Activated gamma-delta T cell treated with Interleukin-2 at 50 U/mL for 16 hours (primary cell): ENCODE measurements at places on chromosomes 2 and 18.

GRCh38 chr18:47253101-47253654, 1.7 kb upstream of the SKOR2 start:
- no peak for DNase-seq

DNA sequence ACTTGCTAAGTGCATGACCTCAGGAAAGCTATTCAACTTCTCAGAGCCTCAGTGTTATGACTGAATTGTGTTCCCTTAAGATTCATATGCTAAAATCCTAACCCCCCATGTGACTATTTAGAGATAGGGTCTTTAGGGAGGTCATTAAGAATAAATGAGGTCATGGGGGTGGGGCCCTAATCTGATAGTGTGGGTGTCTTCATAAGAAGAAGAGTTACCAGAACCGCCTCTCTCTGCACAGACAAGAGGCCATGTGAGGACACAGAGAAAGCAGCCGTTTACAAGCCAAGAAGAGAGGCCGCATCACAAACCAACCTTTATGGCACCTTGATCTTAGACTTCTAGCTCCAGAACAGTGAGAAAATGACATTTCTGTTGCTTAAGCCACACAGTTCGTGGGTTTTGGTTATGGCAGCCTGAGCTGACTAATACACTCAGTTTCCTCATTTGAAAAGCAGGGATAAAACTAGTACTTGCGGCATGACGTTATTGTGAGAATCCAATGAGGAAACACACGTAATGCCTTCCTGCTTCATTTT, 9.9 kb downstream of the SH2D6 start:
- no peak for DNase-seq

- no peak for DNase-seq
Measured at GRCh38 chr2:23712756-23713151, 214.2 kb downstream of the ATAD2B start.

GRCh38 chr18:65721619-65722018, 29.2 kb upstream of the CDH7 start:
- DNase-seq = no peak

DNA sequence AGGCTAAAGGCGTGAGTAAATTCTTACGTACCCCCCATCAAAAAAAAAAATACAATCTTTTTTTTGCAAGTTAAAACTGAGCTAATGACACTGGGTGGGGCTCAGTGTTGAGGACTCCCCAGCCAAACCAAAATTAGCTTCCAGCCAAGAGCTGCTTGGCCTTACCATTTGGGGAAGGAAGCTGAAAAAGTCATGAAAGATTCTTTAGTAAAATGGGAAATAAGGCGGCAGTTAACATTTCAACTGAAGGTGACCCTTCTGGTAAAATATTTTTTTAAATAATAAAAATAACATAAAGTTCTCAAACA, 16.4 kb downstream of the SMAD7 start:
- DNase-seq = no peak

- no peak for DNase-seq
Measured at GRCh38 chr2:37600735-37601134, 70.7 kb downstream of the CDC42EP3 start.

- DNase-seq = no peak
Measured at GRCh38 chr18:49892148-49892924, 79.0 kb upstream of the ACAA2 start.

DNA sequence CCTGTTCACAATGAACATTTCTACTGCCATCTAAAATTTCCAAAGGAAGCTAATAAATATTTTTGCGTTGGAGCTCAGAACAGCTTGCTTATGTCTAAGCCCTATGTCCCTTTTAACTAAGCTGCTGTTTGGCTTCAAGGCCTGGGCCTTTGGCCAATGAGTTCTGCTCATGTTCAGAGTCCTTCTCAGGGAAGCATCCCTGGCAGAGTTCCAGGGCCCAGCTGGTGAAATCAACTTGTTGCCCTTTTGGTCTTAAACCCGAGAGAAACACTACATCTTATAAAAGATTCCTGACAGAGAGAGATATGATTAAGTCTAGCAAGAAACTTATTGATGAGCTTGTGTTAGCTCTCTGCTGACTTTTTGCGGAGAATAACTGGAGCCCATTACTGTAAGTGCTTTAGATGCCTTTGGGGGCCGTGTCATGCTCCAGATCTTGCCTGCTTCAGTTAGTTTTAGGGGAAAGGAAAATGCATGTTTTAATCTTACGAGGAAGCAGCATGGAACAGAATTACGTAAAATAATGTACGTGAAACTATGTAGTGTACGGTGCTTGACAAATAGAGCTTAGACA, 102.5 kb upstream of the NOSTRIN start:
- DNase-seq = no peak

DNA sequence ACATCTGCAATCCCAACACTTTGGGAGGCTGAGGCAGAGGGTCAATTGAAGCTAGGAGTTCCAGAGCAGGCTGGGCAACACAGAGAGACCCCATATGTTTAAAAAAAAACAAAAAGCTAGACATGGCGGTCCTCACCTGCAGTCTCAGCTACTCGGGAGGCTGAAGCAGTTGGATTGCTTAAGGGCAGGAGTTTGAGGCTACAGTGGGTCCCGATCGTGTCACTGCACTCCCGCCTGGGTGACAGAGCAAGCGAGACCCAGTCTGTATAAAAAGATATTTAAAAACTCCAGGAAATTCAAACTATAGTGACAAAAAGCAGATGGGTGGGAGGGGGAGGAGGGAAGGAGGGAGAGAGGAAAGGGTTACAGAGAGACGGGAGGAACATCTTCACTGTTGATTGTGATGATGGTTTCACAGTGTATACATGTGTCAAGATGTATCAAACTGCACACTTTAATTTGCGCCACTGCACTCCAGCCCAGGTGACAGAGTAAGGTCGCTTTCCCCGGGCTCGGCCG, 942 bp upstream of the ZNF236 start:
- DNase-seq = no peak

- DNase-seq = no peak
Measured at GRCh38 chr2:228039752-228040534, 141.5 kb downstream of the SPHKAP start.

- DNase-seq = no peak
Measured at GRCh38 chr2:37307500-37307899, 17.1 kb downstream of the PRKD3 start.

- no peak for DNase-seq
Measured at GRCh38 chr18:32698153-32698552, 74.7 kb downstream of the KLHL14 start.

- no peak for DNase-seq
Measured at GRCh38 chr2:113780472-113780871, 24.0 kb upstream of the SLC35F5 start.

- no peak for DNase-seq
Measured at GRCh38 chr2:234699456-234699855, 202.6 kb upstream of the ARL4C start.

DNA sequence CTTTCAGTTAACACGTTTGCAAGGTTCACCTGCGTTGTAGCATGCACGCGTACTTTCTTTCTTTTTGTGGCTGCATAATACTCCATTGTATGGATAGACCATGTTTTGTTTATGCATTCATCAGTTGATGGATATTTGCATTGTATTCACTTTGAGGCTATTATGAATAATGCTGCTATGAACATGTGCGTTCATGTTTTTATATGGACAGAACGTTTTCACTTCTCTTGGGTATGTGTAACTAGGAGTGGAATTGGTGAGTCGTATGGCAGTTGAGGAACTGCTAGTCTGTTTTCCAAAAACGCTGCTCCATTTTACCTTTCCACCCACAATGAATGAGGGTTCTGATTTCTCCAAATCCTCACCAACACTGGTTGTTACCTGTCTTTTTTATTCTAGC, 244.3 kb downstream of the GLI2 start:
- DNase-seq = no peak

- DNase-seq = peak; percentile 76
Measured at GRCh38 chr2:29196792-29197788, 81.9 kb downstream of the CLIP4 start.

DNA sequence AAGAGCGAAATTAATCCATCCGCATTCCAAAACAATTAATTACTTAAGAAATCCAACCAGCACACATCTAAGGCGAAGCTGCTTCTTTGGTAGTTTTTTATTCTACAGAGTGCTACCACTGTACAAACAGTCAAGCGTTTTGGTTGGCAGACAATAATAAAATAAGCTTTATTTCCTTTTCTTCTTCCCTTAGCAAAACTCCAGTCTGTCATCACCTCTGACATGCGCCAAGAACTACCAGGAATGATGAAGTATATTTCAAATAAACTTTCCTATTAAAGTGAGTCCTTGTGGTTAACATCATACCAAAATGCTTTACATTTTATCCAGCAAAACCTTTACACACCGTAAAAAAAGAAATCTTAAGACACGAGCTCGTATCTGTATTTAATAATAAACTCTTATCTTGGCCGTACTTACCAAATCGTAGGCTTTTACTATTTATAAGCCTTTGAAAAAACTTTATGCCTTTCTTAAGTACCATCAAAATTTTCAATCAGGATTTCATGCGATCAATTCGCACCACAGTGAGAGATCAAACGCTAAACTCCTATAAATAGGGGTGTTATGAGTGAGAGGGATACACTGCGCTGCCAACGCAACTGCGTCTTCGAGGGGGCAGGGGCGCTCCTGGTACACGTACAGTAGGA, 1.3 kb downstream of the ATL2 start:
- DNase-seq = no peak

GRCh38 chr18:37574113-37574512, 8.5 kb upstream of the CELF4 start:
- no peak for DNase-seq

DNA sequence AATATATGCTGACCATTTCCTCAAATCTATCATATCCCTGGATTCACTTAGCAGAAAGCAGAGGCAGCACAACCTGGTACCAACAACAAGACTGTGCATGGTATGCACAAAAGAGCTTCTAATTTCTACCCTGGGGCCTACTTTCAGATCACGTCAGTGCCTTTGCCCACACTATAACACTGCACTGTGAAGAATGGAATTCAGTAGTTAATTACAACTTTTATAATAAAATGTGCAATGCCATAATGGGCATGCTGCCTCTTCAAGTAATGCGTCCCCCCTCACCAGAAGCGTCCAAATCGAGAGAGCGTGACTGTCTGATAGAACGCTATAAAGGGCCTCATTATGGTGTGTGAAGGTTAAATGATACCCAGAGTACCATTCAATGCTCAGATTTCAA, 328.1 kb upstream of the PKDCC start:
- no peak for DNase-seq

- peak; percentile 68 for DNase-seq
Measured at GRCh38 chr2:11753886-11754699, 7.7 kb downstream of the LPIN1 start.

GRCh38 chr2:42882756-42883155, 90.4 kb upstream of the HAAO start:
- DNase-seq = no peak
